ENCODE measurements at places on chromosomes 6 and 20.

DNA sequence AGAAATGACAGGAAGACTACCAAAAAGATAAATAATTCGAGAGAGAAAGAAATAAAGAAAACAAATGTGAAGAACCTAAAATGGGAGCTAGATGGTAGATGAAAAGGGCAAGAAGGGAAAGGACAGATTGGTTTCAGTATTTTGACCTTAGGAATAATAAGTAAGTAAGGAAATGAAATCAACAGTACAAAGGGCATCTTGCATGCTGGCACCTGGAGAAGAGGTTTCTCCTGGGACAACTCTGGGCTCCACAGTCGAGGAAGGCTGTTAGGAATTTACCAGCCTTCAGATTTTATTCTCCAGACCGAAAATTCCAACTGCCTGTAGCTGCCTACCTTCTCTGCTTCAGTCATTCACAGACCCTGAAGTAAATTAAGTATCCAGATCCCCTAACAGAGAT, 80.5 kb downstream of the SMLR1 start:
- no peak for DNase-seq

DNA sequence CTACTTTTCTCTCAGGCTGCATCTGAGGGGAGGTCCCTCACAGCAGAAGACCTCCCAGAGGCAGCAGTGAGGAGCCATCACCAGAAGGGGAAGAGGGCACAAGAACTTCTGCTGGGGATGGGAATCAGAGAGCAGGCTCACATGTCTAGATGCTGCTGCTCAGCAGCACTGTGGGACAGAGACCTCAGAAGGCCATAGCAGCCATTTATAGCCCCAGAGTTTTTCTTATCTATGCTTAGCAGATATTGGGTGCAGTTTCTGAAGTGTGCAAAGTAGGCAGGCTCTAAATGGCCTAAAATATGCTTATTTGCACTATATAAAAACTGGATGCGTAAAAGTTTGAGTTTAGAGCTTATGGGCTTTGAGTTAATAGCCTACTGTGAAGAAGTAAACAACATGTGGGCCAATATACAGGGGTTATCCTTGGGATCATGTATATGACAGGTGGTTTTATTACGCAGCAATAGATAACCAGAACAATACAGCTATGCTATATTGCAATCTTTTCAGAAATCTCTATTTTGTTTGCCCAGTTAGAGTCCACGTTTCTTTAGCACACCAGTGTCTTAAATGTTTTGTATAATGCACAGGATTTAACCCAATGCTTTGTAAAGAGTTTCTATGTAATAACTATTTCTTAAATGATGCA, 60.2 kb upstream of the TMEM244 start:
- no peak for DNase-seq

GRCh38 chr6:165920896-165921671, 246.6 kb downstream of the TBXT start:
- DNase-seq = peak; percentile 39

DNA sequence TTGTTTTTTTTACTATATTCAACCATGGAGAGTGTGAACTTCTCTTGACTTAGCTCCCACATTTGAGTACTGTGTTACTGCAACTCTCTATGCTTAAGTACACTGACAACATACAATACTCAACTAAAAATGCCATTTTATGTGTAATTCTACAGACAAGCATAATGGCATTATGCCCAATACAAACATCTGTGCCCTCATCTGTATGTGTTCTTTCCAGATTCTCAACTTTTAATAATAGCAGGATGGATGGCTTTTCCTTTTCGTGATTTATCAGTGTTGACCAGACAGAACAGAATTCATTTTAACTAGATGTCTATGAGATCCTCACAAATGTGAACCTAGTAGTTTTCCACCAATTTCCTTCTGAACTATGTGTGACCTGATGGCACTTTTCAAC, 84.2 kb upstream of the MARCKS start:
- DNase-seq = no peak

GRCh38 chr6:147035886-147036285, 168.3 kb upstream of the STXBP5 start:
- DNase-seq = peak; percentile 29

DNA sequence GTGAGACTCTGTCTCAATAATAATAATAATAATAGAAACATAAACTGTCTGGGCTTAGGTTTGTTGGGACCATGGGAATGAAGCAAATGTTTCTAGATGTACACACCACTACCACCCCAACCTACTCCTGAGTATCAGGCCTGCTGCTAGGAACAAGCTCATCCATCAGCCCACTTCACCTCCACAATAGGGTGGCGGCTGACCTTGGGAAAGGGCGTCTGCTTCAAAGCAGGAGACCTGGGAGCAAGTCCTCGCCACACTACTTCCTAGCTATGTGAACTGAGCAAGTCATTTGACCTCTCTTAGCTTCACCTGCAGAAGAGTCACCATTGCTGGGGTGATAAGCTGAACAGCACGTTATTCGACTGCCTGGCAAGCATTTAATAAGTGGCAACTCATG, 3.1 kb upstream of the FOXP4 start:
- no peak for DNase-seq

DNA sequence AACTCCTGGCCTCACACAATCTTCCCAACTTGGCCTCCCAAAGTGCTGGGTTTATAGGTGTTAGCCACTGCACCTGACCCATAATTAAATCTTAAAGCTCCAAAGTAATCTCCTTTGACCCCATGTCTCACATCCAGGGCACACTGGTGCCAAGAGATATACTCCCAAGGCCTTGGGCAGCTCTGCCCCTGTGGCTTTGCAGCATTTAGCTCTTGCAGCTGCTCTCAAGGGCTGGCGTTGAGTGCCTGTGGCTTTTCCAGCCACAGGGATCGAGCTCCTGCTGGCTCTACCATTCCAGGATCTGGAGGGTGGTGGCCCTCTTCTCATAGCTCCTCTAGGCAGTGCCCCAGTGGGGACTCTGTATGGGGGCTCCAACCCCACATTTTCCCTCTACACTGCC, 49.3 kb upstream of the CD2AP start:
- no peak for DNase-seq

DNA sequence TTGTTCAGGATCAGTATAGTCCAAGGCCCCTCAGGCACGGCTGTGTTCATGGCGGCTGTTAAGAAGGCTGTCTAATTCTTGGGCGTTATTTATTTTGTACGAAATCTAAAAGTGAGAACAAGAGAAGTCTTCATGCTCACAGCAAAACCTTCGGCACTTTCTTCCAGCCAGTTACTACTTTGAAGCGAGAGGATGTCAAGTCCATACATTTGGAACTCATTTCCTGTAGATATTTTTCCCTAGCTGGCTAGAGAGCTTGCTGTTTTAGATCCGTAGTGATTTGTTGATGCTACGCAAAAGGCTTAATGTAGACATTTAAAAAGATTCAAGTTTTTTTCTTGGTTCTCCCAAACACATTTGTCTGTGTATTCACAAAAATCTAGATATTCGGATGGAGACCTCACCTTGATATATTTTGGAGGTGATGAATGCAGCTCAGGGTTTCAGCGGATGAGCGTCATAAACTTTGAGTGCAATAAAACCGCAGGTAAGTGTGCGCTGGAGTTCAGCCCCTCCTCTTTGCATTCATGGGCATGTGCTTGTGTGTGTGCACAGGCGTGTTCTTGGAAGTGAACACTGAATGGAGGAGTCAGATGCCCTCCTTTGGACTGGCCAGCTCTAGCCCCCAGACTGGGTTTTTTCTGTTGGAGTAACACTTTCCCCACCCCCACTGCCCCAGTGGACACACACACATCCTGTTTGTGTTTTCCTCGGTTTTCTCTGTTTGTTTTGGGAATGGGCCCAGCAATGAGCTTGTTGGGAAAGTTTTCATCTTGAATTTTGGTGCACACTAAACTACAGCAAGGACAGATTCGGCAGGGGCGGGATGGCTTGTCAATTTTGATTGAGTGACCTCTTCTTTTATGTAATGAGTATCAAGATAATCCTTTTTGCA, 65.4 kb downstream of the IGF2R start:
- no peak for DNase-seq

- DNase-seq = no peak
Observed at GRCh38 chr6:140542863-140543262, 1168.4 kb upstream of the CITED2 start.

DNA sequence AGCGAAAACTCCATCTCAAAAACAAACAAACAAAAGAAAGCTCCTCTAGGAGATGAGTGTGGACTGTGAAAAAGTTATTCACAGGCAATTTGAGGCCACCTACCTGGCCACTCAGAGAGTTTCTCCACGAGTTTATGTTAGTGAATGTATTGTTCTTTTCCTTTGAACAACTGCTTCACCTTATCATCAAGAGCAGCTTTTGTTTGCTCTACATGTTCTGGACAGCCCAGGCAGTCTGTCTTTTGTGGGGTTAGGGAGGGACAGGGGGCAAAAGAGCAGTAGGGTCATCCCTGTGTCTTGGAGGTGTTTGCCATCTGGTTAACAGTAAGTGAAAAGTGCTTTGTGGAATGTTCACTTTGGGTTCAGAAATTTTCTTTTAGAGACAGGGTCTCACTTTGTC, 8.0 kb downstream of the CASS4 start:
- DNase-seq = no peak

DNA sequence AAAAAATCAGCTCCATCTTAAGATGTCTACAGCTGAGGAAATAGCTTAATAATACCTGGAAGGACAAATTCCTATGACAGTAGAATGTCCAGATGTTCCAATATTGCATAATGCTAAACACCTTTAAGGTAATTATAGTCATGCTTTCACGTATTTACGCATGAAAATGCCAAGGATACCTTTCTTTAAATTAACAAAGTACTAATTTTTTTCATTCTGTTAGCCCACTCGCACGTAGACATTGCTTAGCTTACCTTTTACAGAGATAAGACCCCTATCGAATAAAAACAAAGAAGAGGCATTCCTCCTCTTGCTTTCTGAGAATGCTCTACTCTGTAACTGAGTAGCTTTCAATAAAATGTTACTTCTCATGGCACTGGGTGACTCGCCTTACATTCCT, 4.4 kb upstream of the GSTA4 start:
- no peak for DNase-seq

DNA sequence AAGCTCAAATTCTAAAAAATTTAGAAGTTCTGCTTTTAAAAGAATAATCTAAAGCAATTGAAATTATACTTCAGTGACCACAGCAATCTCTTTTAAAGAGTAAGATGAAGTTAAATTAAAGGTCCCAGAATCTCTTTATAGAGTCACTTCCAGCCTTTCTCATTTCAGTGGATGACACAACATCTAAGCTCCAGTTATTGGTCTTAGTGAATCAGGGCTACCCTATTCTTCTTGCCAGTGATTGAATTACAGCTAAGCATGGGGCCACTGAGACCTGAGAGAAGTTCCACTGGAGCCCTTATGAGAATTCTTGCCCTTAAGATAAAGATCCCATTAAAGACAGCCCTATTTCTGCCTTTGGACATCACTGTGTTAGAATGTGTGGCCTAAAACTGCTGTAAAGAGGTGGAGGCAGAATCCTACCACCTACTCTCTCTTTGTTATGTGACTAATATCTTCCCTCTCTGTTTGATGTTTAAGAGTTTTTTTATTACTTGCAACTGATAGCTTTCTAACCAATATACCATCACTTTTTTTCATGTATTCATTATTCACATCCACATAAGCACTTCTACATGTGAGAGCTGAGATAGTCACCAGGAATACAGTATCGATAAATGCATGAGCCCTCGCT, 128.6 kb downstream of the UNC5CL start:
- DNase-seq = no peak

- no peak for DNase-seq
Observed at GRCh38 chr6:98942263-98942803, 5.4 kb downstream of the FBXL4 start.

GRCh38 chr6:2141644-2142290, 103.6 kb downstream of the GMDS start:
- DNase-seq = no peak

DNA sequence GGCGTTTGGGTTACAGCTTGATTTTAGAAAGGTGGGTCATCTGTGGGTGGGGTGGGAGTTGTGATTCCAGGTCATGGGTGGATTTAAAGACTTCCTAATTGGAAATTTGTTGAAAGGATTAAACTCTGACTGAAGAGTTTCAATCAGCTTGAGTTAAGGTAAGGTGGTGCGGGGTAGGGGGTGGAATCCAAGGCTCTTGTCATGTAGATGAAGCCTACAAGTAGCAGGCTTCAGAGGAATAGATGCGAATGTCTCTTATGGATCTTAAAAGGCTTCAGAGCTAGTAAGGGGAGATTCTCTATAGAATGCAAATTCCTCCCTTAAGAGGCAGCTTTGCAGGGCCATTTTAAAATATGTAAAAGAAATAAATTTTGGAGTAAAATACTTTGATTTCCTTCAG, 645.3 kb downstream of the FRK start:
- DNase-seq = no peak

DNA sequence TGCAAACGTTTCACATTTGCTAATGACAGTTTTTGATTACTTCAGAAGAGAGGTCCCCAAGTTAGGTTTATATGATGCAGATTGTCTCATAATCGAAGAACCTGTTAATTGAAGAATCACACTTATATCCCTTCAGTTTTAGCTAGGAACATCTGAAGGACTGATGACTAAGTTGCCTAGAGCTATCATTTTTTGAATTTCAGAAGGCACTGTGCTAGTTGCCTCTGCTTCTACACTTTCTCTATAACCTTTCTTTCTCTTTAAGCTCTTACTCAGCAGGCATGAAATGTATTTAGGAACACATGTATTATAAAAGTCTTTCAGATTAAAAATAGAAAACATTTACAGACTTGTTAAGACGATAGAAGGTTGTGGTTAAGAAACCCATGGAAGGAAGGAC, 14.4 kb upstream of the GJE1 start:
- no peak for DNase-seq

GRCh38 chr6:89487864-89488263, 54.9 kb downstream of the ANKRD6 start:
- DNase-seq = no peak

DNA sequence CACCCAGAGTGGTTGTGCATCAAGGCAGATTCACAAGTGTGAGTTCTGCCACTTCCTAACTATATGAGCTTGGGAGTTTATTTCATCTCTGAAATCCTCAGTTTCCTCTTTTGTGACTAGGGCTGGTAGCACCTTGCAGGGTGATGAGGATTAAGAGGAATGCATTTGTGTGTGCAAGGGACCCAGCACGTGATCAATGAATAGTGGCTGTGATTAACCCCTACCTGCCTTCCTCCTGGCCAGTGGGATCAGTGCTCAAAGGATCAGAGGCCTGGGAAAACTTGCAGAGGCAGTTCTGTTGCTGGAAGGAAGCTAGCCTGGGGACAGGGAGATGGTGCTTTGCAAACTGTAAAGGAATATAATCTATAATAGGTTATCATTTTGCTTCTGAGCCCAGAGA, 7.3 kb downstream of the SDC4 start:
- DNase-seq = no peak

- DNase-seq = no peak
Observed at GRCh38 chr20:62190639-62191411, 8.0 kb downstream of the MTG2 start.

DNA sequence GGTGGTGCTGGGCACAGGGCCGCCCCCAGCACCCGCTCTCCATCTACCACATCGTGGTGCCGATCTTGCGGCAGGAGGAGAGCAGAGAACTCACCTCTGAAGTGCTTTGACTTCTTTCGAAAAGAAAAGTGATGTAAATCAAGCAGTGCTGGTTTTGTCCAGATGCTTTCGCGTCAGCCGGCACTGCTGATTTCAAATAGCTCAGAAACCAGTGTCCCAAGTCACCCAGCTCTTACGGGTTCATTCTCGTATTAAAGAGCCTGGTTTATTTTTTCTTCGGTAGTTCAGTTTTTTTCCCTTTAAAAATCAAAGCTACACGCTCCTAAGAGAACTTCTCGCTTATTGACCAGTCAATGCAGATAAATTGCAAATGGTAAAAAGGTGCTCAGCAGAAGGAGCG, 32.1 kb downstream of the MYT1 start:
- no peak for DNase-seq

Data from iris pigment epithelial cell (primary cell).